NB4 (cell line): ENCODE measurements at places on chromosomes 4 and X.

DNA sequence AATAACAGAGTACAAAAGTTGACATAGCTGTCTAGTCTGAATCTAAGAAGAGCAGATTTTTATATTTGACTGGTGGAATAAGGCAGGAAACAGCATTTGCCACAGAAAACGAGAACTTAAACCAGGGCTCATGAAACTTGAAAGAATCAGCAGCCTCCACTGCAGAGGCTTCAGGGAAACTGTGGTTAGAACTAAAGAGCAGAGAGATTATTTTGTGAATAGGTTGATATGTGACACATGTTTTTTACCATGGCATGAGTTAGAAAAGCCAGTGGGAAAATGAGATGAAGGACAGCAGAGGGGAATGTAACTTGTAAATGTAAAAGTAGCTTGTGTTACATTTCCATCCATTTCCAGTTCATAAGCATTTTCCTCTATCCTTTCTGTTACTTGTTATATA, 63.7 kb upstream of the CAMK2D start:
- peak; percentile 45 for DNase-seq

GRCh38 chr4:165360985-165361670, 17.7 kb upstream of the CPE start:
- DNase-seq = no peak

- DNase-seq = no peak
Measured at GRCh38 chrX:68708503-68709290, 61.2 kb downstream of the STARD8 start.

DNA sequence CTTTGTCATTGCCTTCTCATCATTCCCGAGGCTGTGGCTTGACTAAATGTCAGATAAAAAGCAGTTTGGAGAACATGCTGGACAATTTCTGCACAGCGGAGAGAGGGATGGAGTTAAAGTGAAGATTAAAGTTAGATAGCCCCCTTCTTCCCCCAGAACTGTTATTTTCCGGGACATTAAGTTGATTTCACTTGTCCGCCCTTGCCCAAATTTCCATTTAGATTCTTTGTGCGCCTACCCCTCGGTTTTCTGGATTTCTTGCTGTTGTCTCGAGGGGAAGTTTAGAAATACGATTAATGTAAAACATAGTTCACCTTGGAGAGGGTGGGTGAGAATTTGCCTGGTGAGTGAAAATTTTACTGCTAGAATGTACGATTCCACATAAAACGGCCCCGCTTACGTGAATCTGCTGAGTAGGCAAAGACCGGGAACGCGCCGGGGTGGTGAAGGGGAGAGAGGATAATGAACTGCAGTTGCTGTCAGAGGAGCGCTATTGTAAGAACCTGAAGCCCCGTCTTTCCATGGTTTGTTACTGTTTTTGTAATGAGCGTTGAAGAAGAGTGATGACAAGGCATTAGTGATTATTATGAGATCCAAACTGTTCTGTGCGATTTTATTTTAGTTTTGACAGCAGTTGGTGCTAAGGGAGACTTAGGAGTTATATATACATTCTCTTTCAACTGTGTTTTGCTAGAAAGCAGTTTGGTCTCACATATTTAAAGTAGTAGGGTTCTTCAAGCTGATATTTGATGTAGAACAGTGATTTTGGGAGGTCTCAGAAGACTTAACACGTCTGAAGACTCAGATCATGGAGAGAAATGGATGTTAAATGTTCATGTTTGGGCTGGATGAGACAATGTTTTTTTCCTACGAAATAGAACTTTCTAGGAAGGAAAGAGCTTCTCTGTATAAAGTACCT, 73.0 kb downstream of the AFF1 start:
- DNase-seq = peak; percentile 68

DNA sequence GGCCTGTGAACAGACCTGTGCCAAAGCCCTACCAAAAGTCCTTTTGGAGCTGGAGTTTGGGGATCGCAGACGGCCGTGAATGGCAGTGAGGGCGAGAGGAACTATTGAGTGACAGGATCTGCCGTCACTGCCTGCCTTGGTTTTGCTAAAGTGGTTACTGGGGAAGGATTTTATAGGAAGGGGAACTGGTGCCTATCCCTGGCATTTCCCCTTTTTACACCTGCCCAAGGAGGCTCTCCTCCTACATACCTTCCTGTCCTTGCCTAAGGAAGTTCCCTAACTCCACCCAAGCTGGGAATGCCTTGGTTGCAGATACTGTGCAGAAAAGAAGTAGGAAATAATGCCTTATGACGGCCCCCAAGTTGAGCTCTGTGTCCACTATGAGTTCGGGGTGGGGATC, 14.5 kb downstream of the LONRF3 start:
- DNase-seq = no peak

DNA sequence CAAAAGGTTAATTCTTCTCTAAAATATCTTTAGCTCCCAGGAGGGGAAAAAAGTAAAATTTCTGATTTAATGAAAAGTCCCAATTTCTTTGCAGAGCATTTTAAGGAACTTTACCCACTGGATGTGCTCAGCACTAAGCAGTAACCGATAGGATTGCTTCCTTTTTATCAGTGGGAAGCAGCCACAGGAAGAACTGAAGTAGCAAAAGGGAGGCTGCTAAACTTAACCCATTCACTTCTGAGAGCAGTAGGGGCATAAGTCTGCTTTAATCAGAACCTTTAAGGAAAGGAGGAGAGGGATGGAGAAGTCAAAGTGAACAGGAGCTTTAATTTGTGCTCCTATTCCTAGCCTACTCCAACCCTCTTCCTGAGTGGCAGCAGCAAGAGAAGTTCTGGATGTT, at the start of gene F8:
F8 (minus strand) TSS at position 139 of the 400 bp plus-strand sequence. CDS start 171 bp downstream, outside the sequence.
- DNase-seq = no peak

DNA sequence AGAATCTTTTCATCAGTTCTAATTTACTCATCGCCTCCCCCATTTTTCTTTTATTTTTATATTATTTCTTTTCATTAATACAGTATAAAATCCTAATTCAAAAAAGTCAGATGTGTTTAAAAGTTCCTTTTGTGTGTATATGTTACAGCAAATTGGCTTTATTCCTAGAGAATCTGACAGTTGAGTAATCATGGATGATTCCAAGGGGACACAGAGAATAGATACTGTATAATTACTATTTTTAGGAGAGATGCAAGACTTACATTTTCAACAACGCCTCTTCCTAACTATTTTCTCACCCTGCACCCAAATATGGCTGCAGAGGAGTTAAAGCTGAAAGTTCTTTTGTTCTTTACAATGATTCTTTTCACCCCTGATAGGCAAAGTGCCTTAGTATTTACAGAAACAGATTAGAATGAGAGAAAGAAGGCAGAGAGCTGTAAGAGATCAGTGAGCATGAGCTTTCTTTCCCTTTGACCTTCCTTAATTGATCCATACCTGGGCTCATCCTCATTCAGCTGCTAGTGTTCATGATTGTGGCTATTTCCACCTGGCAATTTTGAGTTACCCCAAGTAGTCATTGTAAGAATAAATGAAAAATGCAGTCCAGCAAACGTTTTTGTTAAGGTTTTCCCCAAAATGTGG, 210.8 kb downstream of the SLC4A4 start:
- DNase-seq = no peak

DNA sequence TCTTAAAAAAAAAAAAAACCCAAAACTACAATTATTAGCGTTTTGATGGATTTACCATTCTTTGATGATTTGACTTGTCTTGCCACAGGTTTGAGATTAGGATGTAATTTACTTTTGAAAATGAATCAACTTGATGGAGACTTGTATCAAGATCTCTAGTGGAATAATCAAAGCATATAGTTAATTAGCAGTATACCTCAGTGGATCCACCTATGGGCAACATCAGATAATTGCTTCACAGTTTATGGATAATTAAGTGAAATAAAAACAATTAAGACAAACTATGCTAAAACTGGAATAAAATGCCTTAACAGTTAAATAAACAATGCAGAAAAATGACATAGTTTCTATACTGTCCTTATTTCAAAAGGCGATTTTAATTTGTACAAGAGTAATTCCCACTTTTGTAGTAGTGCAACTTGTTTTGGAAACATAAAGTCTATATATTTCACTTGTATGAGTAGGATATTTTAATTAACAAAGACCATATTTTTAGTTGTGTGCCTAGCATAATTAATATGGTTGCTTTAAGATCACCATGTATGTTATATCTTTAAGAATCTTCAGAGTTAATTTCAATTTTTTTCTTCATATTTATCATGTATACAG, 4.2 kb downstream of the CPEB2 start:
- DNase-seq = peak; percentile 42

GRCh38 chrX:18985186-18985435, 1.2 kb upstream of the PHKA2 start:
- DNase-seq = no peak

GRCh38 chrX:19695884-19696283, 180.6 kb upstream of the MAP3K15 start:
- DNase-seq = no peak

GRCh38 chr4:101471201-101471600, 123.9 kb upstream of the PPP3CA start:
- no peak for DNase-seq

- DNase-seq = no peak
Measured at GRCh38 chrX:17521871-17522693, 147.1 kb downstream of the NHS start.

DNA sequence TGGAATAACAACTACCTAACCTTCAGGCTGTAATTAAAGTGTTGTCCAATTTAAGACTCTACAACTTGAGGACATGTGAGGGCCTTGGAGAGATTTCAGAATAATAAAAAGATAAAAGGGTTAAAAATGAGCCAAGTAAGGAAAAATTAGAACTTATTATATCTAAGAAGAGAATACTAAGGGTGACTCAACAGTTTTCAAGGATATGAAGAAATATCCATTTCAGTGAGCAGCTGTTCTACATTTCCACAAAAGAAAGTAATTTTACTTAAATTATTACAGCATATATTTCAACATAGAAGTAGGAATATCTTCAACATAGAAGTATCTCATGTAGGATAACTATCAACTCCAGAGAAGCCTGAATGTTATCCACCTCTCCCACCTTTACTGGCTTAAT, 11.3 kb downstream of the SNX12 start:
- peak; percentile 19 for DNase-seq

DNA sequence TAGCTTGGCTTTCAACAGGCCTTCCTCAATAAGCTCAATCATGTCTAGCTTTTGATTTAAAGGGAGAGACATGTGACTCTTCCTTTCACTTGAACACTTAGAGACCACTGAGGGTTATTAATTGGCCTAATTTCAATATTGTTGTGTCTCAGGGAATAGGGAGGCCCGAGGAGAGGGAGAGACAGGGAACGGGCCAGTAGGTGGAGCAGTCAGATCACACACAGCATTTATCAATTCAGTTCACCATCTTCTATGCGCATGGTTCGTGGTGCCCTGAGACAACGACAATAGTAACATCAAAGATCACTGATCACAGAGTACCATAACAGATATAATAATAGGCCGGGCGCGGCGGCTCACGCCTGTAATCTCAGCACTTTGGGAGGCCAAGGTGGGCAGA, 17.8 kb downstream of the ZNF81 start:
- peak; percentile 32 for DNase-seq

DNA sequence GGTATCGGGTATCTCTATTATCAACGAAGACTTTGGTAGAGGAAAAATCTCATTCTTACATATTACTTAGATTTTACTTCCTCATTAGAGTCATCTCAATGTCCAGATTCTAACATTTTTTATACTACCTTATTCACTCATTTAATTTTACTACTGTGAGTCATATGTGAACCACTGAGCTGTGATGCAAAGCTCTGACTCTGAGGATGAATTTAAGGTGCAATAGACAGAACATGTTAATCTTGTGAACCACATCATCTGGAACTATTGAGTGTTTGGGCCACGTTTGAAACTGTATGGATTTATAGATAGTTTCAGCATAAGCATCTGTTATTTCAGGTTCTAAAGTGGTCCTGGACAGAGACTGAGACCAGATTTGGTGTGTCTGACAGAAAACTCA, 78.4 kb downstream of the PWWP3B start:
- DNase-seq = no peak

DNA sequence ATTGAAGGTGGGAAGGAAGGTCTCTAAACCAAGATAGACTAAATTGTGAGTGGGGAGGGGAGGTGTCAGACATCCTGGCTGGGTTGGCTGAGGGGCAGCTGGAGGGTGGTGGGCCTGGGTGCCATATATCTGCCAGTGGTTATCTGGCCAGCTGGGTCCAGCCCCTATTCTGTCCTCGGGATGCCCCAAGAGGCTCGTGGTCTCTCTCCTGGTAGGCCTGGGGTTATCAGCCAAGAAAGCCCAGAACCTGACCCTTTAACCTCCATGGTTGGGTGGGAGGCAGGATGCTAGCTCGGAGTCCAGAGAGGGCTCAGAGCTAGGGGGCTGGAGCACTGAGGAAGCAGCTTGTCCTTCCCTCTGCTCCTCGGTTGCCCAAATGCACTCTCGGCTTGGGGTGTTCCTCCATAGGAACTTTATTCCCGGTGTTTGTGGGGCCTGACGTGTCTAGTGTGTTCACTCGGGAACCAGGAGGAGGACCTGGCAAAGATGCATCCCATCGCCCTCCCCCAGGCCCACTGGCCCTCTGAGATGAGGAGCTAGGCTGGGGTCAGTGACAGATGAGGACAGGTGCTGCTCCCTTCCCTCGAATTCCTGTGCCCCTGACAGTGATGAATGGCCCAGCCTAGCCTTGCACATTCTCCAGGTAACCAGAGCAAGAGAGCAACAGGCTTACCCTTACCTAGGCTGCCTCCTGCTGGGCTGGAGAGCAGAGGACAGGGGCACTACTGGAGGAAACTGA, 5.2 kb upstream of the EFNB1 start:
- DNase-seq = no peak

DNA sequence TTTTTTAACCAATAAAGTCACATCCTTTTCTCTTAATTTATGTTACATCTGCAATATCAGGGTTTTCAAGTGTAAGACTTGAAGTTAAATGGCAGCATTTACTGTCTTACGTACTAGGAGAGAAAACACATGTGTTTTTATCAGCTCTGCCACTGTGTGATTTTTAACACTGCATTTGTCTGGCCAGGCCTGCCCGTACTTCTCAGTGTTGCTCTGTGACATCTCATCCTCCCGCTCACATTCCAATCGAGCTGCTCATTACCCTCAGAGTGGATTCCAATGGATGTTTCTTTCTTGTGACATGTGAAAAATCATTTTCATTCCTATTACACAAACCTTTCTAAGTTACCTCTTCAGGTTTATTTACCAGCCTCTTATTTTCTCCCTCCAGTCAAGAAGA, 420.3 kb downstream of the FAT4 start:
- DNase-seq = no peak

DNA sequence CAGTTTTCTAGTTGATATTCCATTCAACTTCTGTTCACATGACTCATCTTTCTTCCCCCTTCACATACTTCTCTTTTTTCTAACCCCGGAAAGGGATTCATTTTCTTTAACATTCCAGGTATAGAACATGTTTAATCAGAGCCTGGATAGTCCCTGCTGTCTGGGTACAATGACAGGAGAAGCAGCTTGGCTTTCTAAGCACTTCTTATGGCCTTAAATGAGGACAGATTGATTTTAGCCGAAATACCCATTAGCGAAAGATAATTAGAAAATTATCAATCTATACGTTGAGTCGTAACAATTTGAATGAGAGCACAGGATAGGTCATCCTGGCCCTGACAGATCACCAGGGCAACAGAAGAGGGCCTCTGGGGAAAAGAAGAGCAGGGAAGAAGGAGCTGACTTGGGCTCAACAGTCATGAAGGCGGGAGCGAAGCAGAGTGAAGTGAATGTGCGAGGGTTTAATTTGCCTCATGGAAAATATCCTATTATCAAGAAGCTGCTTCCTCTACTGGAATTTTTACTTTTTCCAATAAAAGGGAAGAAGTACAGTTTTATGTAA, 62.2 kb downstream of the PPP1R2C start:
- no peak for DNase-seq
